ENCODE measurements at places on chromosomes 5 and 9. TPM values are rescaled to one million over a fixed set of nuclear protein-coding genes. Genes with fewer than 3 reads are reported as not detected.

ANKDD1B gene
- 0.93 TPM for total RNA-seq

- no peak overlapping the region for H3K27ac ChIP-seq
- H3K4me3 ChIP-seq = no peak overlapping the region
- H3K4me1 ChIP-seq = peaks cover 7% of the 10 kb centered on the region
- no peaks in the 10 kb centered on the region for H3K27me3 ChIP-seq
Observed at GRCh38 chr5:125266106-125266505, 519.7 kb upstream of the ZNF608 start.

- H3K4me3 ChIP-seq = no peak overlapping the region
- H3K27ac ChIP-seq = no peak overlapping the region
- H3K27me3 ChIP-seq = no peaks in the 10 kb centered on the region
- DNase-seq = no peak
- H3K36me3 ChIP-seq = peaks cover 9% of the 10 kb centered on the region
Observed at GRCh38 chr5:78887384-78888118, 97.6 kb downstream of the ARSB start.

DNA sequence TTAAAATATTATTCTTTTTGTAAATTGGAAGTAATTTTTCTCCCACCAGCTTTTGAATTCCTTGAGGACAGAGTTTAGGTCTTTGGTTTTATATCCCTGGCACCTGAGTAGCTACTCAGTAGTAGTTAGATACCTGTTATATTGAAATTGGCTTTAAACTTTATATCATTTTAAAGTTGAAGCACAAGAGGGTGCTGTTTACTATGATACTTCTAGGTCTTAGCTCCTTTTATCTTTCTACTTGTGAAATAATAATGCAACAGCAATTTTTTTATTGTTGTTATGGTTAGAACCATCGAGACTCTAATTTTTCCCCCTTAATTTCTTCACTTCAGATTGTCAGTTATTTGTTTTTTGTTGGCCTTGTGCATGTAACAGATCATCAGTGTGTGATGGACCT, 46.3 kb downstream of the AP3S1 start:
- DNase-seq = no peak
- H3K36me3 ChIP-seq = peaks cover 9% of the 10 kb centered on the region
- no peak overlapping the region for H3K27ac ChIP-seq
- H3K4me1 ChIP-seq = no peaks in the 10 kb centered on the region

GRCh38 chr5:114361724-114362196, at the start of gene KCNN2:
Gene KCNN2 (plus strand): TSS chr5:114362070. CDS start chr5:114362140, 70 bp downstream.
- peaks cover 4% of the 10 kb centered on the region for H3K4me1 ChIP-seq
- peaks cover 67% of the 10 kb centered on the region for H3K27me3 ChIP-seq
- H3K4me3 ChIP-seq = peak within 1 kb of the TSS; percentile 99
- DNase-seq = peak; percentile 89
- H3K27ac ChIP-seq = peak within 1 kb of the TSS; percentile 91

Measured in type B pancreatic cell (in vitro differentiated cells).